Stimulated activated CD4-positive, alpha-beta T cell treated with anti-CD3 and anti-CD28 coated beads, Interleukin-15, amount 100 ng/mL, for 1 hour (primary cell): ENCODE measurements at places on chromosomes 16 and 17.

GRCh38 chr17:82976982-82977488 lies 102.4 kb upstream of the METRNL start:
- DNase-seq, result no peak

GRCh38 chr17:82247182-82247823 lies 18.5 kb downstream of the SLC16A3 start:
- DNase-seq, result no peak

- no peak for DNase-seq
Observed at GRCh38 chr17:77212833-77213777, 72.3 kb downstream of the SEC14L1 start.

GRCh38 chr16:19840524-19841110 lies 44.0 kb downstream of the GPRC5B start:
- no peak for DNase-seq

DNA sequence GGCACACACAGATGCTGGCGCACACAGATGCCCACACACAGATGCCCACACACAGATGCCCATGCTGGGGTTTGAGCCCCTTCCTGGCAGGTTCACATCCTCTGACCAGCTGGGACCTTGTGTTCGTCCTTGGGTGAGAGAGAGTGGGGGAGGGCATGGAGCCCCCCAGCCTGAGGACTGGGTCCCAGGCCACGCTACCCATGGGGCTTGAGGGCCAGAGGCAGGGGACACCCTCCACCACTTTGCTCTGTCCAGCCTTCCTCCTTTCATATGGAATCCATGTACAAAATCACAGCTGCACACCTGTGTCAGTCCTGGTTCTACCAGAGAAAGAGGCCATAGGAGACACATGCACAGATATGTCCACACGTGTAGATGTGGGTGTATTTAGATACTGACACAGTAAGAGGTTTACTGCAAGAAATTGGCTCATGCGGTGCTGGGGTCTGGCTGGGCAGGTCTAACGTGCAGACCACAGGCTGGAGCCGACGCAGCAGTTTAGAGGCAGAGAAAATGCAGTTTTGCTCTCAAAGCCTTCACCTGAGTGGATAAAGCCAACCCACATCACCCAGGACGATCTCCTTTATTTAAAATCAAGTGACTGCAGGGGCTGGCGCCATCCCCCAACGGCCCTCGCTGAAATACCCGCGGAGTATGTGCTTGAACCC lies 10.8 kb downstream of the SLC22A31 start:
- no peak for DNase-seq

GRCh38 chr16:58451265-58451689 lies 48.7 kb upstream of the NDRG4 start:
- DNase-seq, result no peak
